LHCN-M2 (cell line): ENCODE measurements at places on chromosomes 7 and 10. TPM values are rescaled to one million over a fixed set of nuclear protein-coding genes. Genes with fewer than 3 reads are reported as not detected.

MET gene
- 133 and 149 TPM in 2 replicates for total RNA-seq

GSTO1 gene
- 211 and 248 TPM in 2 replicates for total RNA-seq

- DNase-seq, result peak; percentile 69
Observed at GRCh38 chr7:23418046-23418445, 52.2 kb downstream of the IGF2BP3 start.

- DNase-seq, result no peak
Observed at GRCh38 chr10:104393387-104393786, 39.8 kb downstream of the CFAP58 start.

- no peak for DNase-seq
Observed at GRCh38 chr10:112979927-112980326, 29.9 kb downstream of the TCF7L2 start.
